ENCODE measurements at places on chromosomes 1 and 21.

GRCh38 chr1:183476081-183476480 lies 3.8 kb downstream of the SMG7 start:
- no peak for DNase-seq

DNA sequence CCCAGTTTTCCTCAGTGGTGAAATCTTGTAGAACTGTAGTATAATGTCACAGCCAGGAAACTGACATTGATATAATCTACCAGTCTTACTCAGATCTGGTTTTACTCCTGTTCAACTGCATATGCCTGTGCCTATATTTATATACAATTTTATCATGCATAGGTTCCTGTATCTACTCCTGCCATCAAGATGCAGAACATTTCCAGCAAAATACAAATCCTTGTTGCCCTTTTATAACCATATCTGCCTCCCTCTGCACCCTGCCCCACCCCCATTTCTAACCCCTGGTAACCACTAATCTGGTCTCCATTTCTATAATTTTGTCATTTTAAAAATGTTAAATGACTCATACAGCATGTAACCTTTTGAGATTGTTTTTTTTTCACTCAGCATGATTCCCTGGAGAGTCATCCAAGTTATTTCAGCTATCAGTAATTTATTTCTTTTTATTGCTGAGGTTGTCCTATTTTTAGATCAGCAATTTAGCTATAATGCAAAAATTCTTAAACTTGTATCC lies 8.1 kb downstream of the UTP25 start:
- no peak for DNase-seq

DNA sequence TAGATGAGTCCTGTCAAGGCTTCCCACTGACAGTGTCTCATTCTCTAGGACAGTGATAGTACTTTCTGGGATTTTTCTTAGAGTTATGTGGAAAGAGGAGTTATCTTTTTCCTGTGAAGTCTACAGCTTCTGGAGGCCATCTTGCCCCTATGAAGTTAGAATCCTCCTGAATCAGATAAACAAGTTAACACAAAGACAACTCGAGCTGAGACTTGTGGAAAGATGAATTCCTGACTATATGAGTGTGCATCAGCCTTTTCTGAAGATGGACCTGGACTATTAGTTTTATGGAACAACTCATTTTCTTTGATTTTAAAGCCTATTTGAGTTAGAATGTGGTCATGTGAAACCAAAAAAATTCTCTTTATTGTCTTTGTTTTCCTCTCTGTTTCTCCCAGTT lies 290.9 kb downstream of the LRRIQ3 start:
- no peak for DNase-seq

GRCh38 chr1:200128944-200129879 lies 101.7 kb downstream of the NR5A2 start:
- no peak for DNase-seq
